ENCODE measurements at places on chromosomes 5 and 9.

- DNase-seq = no peak
Measured at GRCh38 chr9:133306242-133307204, 29.5 kb downstream of the SURF6 start.

- DNase-seq = no peak
Measured at GRCh38 chr9:14546693-14547092, 146.5 kb downstream of the ZDHHC21 start.

DNA sequence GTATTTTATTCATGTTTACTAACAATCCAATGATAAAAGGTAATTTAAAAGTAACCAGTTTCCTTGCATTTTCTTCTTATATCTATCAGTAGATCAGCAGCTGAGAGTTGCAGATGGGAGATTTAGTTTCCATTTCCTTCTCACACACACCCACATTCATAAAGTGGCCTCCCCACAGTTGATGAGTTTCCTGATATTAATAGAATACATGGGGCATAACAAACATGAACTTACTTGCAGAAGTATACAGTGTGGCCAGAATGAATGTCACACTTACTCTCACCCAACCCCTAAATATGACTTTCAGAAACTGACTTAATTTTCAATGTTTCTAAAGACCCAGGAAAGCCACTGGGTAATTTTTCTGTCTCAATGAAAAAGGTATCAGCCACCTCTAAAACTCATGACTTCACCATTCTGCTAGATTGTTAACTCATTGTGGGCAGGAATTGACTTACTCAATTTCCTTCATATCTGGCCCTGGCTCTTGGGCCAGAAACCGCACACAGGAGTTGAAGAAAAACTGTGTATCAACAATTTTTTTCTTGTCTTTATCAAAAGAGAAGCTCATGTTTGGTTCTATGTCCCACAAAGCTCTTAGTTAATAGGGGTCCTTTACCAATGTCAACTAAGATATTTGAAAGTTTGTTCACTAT, 63.5 kb upstream of the OSMR start:
- DNase-seq = no peak

DNA sequence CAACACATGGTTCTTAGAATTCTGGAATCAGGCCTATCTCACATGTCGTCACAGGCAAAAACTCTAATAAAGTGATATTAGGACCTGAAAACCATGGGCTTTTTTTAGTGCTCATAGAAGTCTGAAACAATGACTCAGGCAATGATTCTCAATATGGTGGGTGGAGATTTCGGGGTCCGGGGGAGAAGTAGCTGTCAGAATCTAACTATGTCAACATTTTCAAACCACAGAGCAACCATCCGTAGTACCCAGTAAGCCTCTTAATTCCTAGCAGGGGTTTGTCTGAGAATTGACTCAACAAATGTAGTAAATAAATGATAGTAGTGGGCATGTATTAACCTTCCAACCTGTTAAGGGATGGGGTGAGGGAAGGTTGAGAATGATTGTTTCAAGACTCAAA, 2.6 kb downstream of the AMACR start:
- DNase-seq = no peak

DNA sequence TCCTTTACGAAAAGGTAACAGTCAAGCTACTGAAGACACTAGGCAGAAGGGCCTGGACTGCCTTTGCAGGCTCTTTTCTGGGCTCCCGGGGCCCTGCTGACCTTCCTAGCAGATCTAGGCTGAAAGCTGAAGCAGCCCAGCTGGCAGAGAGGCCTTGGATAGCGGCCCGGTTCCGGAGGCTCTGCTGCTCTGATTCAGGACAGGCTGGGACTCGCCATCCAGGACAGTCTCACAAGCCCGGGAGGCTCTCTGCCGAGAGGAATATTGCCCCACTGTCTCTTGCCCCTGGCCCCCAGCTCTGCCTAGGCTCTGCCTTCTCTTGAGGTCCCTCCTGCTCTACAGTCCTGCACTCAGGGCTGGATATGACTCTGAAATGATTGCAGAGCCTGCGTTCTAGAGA, 67.8 kb downstream of the PSD2 start:
- no peak for DNase-seq

DNA sequence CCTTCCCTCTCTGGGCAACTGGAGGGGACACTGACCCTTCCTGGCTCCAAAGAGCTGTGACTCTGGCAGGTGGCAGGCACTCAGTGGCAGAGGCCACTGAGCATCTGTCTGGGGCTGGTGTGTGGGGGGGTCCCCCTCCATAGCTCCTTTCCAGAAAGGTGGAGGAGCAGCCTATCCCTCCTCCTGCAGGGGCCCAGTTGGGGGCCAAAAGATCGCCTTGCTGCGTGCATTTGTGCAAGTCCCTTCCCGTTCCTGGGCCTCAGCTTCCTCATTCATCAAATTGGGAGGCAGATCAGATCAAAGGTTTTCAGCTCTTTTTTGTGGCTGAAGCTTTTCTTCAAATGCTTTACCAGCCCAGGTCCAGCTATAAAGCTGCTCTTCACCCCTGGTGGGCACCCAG, 77.7 kb downstream of the NTNG2 start:
- DNase-seq = no peak

- DNase-seq = no peak
Measured at GRCh38 chr9:14526504-14526903, 166.7 kb downstream of the ZDHHC21 start.
